HCT116 (cell line): ENCODE measurements at places on chromosomes 1 and 21. TPM values are rescaled to one million over a fixed set of nuclear protein-coding genes. Genes with fewer than 3 reads are reported as not detected.

DNA sequence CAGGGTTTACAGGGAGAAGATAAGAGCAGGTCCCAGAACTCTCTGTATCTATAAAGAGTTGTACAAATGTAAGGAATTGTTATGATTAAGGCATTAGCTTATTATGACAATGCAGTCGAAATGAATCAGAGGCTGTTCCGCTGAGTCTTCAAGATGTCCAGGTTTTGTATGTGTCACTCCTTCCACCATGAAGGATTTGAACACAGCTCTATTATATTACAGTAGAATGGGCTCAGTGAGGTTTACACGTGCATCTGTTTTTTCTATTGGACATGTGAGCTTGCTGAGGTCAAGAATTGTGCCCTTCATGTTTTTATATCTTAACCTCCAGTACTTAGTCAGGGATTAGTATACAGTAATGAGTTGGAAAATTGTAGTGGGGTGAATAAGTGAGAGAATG lies 86.3 kb downstream of the MPZL1 start:
- no peak for DNase-seq

GRCh38 chr1:51875291-51875772 lies 3.2 kb downstream of the NRDC start:
- DNase-seq = no peak

DNA sequence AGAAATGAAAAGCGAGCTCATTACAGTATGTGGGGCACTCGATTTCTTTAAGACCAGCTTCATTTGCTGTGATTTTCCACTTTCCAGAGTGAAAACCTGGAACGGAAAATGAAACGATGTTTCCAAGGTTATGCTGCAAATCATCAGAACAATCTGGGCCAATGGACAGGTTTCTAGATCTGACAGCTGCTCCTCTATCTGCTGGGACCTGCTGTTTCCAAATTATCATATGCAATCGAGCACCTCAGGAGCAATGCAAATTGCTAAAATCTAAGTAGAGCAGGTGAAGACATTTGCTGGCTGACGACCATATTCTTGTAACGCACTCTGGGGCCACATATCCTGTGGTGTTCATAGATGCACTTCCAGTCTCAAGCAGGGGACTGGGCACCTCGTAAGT lies 39.7 kb upstream of the TIAM1 start:
- DNase-seq = no peak

DNA sequence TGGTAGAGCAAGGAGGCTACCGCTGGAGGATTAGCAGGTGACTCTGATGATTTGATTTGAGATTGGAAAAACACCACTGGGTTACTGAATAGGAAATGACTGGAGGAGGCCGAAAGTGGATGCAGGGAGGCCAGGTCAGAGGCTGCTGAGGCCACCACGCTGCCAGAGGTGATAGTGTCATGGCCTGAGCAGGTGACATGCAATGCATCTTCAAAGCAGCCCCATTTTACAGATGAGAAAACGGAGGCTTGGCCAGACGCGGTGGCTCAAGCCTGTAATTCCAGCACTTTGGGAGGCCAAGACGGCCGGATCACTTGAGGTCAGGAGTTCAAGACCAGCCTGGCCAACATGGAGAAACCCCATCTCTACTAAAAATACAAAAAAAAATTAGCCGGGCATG lies 12.8 kb downstream of the C1orf167 start:
- no peak for DNase-seq

DNA sequence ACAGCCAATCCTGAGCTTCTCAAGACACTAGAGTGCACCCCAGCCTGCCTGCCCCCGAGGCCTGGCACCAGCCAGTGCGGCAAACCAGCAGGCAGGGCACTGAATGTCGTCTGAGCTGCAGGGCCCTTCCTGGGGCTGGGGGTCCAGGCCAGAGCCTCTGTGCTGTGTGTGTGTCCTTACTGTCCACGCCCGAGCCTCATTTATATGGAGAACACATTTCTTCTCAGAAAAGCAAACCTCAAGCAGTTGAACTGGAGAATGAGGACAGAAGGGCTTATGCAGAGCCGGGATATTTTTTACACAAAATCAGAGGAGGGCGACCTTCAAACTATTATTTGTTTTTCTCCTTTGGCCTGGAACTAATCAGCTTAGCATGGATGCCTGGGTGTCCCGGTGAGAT lies 52.7 kb downstream of the POFUT2 start:
- DNase-seq = no peak

GRCh38 chr21:36395353-36396111 lies 10.3 kb downstream of the CHAF1B start:
- no peak for DNase-seq

DNA sequence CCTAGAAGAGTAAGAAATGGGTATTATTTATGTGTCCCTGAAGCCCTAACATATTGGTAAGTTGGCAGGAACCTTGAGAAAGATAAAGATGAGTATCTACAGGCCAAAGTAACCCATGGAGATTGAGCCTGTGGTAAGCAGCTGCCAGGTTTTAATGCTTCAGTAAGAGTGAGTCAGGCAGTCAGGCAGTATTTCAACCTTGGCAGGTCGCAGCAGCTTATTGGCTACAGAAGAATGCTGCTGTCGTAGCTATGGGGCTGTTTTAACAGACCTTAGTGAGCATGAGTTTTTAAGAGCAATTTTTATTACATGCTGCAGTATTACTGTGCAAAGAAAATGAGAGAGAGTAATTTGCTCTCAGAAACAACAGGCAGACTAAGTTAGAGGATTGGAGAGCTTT lies 10.3 kb upstream of the SLC30A10 start:
- DNase-seq = no peak

DNA sequence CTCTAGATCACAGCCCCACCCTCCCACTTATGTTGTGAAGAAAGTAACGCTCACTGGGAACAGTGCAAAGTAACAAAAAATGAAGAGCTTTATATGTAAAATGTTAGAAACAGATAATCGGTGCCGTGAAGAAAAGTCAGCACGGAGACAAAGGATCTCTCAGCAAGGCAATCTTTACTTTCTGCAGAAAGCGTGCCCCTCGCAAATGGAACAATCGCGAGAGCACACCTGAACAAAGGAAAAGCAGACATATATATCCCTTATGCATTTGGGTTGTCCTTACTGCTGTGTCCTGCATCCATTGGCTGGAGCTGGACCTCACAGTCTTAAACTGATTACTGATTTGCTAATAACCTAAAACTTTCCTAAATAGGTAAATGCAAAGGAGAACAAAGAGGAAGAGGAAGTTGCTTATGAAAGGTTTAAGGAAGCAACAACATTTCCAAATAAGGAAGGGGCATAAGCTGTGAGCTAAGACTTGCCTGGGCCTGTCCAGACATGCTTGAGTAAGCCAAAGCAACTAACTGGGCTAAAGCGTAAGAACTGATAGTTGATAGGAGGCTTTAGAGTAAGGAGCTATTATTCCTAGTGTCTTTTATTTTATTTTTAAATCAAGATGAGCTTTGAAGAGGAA lies 89.7 kb downstream of the GTF2B start:
- DNase-seq = no peak

DNA sequence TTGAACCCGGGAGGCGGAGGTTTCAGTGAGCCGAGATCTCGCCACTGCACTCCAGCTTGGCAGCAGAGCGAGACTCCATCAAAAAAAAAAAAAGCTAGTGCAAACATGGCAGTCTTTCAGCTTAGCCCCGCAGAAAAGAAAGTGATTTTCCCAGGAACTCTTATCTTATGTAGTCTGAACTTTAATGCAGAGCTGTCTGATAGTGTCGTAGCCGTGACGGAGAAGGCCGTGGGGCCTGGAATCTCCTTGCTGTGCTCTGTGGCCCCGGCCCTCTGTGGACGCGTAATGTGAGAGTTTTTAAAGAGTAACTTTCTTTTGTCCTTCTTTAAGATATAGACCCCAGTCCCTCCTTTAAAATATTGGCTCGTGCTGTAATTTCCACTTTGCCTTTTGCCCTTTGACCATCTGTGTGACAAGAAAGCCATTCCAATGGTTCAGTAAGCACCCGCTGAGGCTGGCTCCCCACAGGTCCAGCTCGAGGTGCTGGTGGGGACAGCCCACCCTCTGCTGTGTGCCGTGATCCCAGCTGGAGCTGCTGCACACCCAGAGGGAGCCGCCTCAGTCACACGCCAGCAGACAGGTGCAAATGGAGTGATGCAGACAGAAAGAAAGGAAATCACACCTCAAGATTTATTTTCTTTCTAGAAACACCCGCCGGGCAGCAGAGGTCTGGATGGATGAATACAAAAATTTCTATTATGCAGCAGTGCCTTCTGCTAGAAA lies 164.0 kb downstream of the PGBD5 start:
- DNase-seq = no peak

GRCh38 chr1:5949085-5949760 lies 43.0 kb downstream of the NPHP4 start:
- no peak for DNase-seq

DNA sequence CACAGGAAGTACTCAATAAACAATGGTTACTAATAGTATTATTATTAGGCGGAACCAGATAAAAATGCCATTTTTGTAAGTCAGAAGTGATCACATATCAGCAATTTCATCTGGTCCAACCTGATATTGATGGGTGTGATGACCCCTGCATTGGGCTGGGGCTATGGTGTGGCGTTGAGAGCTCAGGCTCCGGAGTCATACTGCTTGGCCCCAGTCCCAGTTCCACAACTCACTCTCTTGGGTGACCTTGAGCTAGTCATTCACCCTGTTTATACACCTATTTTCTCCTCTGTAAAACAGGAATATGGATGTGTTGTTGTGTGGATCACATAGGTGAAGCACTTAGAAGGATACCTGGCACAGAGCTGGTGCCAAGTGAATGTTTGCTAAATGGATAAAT lies 229.4 kb upstream of the POU3F1 start:
- DNase-seq = no peak

GRCh38 chr1:23210963-23211362 lies 6.3 kb downstream of the HTR1D start:
- DNase-seq = no peak

DNA sequence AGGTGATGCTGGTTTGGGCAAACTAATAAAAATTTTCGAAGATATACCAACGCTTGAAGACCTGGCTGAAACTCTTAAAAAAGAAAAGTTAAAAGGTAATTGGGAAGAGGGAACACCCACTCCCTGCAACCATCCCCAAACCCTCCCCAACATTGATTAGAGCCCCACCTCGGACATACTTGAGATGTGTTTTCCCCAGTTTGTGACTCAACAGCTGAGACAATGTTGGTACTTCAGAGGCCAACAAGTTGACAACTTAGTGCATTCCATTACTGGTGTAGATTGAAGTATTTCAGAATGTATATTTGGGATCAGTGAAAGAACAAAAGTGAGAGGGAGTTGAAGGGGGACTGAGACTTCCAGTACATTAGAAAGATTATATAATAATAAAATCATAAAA lies 5.1 kb downstream of the IFI16 start:
- no peak for DNase-seq

- no peak for DNase-seq
Observed at GRCh38 chr1:208268541-208269337, 24.6 kb upstream of the PLXNA2 start.

DNA sequence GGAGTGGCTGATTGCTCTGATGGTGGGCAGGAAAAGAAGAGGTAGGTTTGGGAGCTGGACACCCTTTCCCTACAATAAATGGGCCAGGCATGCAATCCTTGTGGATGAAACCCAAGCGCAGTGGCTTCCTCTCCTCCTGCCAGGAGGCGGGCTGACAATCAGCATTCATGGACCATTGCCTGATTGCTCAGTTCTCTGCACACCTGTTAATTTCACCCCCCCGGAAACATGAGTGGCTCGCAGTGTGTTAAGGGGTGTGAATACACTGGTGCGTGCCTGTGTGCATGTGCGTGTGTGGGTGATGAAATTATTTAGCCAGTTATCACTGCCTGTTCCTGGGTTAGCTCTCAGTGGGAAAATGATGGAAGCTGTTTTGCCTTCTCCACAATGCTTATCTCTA lies 310.7 kb downstream of the PCP4 start:
- DNase-seq = no peak

DNA sequence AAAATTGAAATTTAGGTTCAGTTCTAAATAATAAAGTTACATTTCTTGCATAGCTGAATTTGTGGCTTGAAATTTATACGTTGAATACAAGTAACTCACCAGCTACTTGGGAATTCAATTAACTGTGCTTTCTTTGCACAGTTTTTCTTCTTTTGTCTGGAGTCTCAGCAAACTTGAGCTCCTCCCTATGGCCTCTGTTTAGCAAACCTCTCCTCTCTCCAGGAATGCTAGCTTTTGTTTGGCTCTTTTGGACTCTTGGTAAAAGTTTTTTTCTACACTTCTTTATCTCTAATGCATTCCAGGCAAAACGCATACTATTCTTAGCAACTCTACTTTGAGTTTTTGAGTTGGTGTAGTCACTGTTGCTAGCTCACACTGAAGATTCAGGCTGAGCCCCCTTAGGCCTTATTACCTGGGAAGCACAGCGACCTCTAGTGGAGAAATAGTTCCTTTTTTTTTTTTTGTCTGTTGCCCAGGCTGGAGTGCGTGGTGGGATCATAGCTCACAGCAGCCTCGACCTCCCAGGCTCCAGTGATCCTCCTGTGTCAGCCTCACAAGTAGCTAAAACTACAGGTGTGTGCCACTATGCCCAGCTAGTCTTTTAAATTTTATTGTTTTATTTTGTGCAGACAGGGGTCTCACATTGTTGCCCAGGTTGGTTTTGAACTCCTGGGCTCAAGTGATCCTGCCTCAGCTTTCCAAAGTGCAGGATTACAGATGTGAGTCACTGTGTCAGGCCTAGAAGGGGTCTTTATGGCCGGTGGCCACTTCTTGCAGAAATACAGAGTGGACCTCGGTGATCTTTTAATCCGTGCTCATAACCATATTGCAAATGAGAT lies 61.7 kb downstream of the CASQ2 start:
- DNase-seq = peak; percentile 51

CLCA1 gene
- total RNA-seq = 0.12 TPM

EPHA10 gene
- 6.5 TPM for total RNA-seq

CFHR4 gene
- not detected for total RNA-seq

LAMB3 gene
- total RNA-seq = 70.2 TPM

OR6Y1 gene
- not detected for total RNA-seq

RPE65 gene
- not detected for total RNA-seq

OPRD1 gene
- total RNA-seq = not detected

TCHHL1 gene
- not detected for total RNA-seq
